ENCODE measurements at places on chromosomes 7 and 10.

- no peak for DNase-seq
These were observed 16.7 kb upstream of the PAPSS2 start for GRCh38 chr10:87642988-87643387.

DNA sequence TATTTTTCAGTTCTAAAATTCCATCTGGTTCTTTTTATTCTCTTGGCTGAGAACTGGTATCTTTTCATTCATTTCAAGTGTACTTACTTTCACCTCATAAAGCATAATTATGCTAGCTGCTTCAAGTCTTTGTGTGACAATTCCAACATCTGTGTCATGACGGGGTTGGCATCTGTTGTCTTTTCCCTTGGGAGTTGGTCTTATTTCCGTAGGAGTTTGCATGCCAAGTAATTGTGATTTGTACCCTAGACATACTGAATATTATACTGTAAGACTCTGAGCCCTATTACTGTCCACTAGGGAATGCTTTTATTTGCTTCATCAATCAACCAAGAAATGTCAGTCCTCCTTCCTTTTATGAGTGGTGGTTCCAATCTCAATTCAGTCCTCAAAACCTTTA, 24.6 kb upstream of the HUS1 start:
- DNase-seq = no peak

DNA sequence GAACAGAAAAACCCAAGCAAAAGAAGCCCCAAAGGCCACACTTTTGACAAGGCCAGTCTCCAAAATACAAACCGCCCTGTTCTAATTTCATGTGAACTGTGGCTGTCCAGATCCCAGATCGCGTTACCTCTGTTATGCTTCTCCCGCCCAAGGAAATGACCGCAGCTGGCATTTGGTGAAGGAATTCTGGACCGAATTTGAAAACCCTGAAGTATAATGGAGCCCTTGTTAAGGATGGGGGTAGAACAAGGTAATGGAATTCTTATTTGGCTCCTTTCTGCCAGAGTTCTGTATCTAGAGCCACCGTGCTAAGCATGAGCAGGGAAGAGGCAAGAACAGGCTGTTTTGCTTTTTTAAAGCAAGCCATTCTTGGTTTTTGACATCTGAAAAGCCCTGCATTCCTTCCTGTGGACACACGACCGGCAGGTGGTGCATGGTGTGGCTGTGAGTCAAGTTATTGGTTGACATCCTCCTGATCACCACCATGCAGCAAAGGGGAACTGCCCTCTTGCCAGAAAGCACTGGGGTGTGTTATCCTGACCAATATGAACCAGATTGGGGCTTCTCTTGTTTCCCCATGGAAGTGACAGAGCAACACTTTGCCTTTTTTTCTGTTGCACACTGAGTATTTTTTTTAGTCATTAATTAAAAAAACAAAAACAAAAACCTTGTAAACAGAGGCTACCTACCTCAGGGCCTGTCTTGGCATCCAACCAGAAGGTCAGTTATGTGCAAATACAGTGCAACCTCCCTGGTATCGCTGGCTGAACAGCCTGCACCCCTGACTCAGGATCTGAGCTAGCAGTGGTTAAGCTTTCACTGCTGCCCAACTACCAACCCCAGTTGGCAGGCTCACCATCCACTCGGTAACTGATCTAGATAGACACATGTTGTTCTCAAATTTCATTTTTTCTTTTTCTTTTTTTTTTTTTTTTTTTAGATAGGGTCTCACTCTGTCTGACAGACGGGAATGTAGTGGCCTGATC, 14.2 kb downstream of the UCMA start:
- DNase-seq = peak; percentile 60

GRCh38 chr7:50450590-50451032, 461 bp upstream of the FIGNL1 start:
- DNase-seq = no peak

DNA sequence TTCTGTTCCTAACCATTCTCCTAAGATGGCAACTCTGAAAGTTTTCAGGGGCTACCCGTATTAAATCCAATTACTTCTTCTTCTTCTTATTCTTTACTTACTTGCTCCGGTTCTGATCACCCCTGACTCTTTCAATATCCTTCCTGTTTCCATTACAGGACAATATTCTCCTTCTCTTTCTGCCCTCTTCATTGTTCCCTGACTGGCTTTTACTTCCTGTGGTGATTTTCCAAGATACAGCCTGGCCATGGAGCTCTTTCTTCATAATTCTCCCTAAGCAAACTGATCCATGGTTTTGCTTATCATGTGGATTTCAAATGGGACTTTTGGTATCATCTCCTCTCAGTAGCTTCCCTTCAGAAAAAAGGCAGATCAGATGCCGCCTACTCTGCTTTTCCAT, 35.4 kb downstream of the CCDC186 start:
- DNase-seq = no peak

DNA sequence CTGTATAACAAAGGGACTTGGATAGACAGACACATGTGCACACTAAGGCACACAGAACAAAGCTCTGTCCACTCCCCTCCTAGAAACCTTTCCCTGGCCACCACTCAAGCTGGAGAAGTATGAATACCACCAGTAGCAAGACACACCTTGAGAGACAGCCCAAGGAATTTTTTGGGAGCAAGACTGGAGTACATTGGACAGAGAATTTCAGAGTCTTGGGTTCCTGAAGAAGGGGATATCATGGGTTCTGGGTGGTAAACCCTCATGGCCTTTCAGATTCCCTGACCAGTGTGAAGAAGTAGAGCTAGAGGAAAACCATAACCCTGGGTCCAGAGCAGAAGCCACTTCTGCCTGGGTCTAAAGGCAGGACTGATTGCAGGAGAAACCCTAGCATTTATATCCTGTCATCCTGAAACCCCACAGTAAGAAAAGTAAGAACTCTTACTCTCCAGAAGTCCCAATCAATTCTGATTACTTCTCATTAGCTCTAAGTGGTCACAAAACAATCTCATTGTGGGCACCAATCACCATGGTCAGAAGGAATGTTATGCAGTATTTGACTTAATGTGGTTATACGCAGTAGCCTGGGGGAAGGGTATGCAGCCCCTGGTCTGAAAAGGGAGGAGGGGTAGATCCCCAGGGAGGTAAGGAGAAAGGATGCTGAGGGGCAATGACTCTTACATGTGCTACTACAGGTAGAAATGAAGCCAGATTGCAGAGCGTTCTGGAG, 20.4 kb upstream of the MACC1 start:
- DNase-seq = no peak

- DNase-seq = no peak
These were observed 3.7 kb upstream of the PRKAR1B start for GRCh38 chr7:730501-731439.

- no peak for DNase-seq
These were observed 95.1 kb downstream of the BMPR1A start for GRCh38 chr10:86851328-86852207.
